ENCODE measurements at places on chromosomes 16 and 17. TPM values are rescaled to one million over a fixed set of nuclear protein-coding genes. Genes with fewer than 3 reads are reported as not detected.
A peak's percentile ranks its signal among the peaks of the same experiment; 100 is the strongest.

DNA sequence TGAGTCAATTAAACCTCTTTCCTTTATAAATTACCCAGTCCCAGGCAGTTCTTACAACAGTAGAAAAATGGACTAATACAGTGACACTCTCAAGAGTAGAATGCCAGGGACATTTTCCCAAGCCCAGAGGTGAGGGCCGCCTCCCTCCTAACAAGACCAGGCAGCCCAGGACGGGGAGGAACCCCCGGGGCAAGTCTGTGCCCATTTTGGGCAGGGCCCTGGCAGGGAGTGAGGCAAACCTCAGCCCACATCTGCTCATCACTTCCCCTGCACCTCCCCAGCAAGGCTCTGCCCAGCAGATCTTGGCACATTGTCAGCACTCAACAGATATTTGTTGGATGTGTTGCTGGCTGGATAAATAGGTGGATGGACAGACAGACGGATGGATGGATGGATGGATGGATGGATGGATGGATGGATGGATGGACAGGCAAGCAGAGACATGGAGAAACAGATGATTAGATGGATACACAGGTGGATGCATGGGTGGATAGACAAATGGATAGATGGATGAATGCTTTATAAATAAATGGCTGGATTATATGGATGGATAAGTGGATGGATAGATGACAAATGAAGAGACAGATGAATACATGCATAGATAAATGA, 271.3 kb downstream of the PARN start:
- no peak overlapping the region for H3K4me3 ChIP-seq
- no peaks in the 10 kb centered on the region for H3K27me3 ChIP-seq
- no peak for DNase-seq
- no peaks in the 10 kb centered on the region for H3K36me3 ChIP-seq
- H3K27ac ChIP-seq = no peak overlapping the region

- no peak for DNase-seq
- H3K4me1 ChIP-seq = peaks cover 38% of the 10 kb centered on the region
- H3K36me3 ChIP-seq = peaks cover 23% of the 10 kb centered on the region
- no peak overlapping the region for H3K4me3 ChIP-seq
- H3K27ac ChIP-seq = peak overlapping the region; percentile 19
- no peaks in the 10 kb centered on the region for H3K27me3 ChIP-seq
Measured at GRCh38 chr16:17377360-17378324, 93.1 kb downstream of the XYLT1 start.

DNA sequence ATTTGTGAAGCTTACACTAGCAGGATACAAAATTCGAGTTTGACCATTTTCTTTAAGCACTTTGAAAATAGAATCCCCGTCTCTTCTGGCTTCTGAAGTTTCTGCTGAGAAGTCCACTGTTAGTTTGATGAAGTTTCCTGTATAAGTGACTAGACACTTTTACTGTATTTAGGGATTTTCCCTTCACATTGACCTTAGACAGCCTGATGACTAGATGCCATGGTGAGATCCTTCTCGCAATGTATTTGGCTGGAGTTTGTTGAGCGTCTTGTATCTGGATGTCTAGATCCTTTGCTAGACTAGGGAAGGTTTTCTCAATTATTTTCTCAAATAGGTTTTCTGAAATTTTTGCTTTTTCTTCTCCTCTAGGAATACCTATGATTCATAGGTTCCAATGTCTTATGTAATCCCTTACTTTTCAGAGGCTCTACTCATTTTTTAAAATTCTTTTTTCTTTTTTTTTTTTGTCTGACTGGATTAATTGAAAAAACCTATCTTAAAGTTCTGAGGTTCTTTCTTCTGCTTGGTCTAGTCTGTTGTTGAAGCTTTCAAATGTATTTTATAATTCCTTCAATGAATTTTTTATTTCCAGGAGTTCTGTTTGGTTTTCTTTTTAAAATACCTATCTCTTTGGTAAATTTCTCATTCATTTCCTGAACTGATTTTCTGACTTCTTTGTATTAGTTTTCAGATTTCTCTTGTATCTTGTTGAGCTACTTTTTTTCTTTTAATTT, 63.7 kb upstream of the ABCC11 start:
- H3K4me1 ChIP-seq = no peaks in the 10 kb centered on the region
- no peak for DNase-seq
- H3K27ac ChIP-seq = no peak overlapping the region
- H3K27me3 ChIP-seq = no peaks in the 10 kb centered on the region

- peaks cover 21% of the 10 kb centered on the region for H3K27me3 ChIP-seq
- H3K4me1 ChIP-seq = no peaks in the 10 kb centered on the region
- H3K36me3 ChIP-seq = no peaks in the 10 kb centered on the region
- DNase-seq = no peak
Measured at GRCh38 chr16:18959031-18959505, 24.7 kb upstream of the TMC7 start.

PTX4 gene
- total RNA-seq = not detected

Data from activated naive CD8-positive, alpha-beta T cell treated with anti-CD3 and anti-CD28 coated beads, Interleukin-2, amount 10 ng/mL, durations not matched to agents 7 days and 5 days (primary cell).